ENCODE measurements at places on chromosomes 5 and 9.

GRCh38 chr5:93305984-93306383 is 275.0 kb downstream of the NR2F1-AS1 start:
- no peak for DNase-seq

- peak; percentile 78 for DNase-seq
Measured at GRCh38 chr9:114387680-114388356, at the start of gene AKNA. TSS of gene AKNA (minus strand) at chr9:114387982. CDS start at chr9:114381333, 6,649 bp downstream.

DNA sequence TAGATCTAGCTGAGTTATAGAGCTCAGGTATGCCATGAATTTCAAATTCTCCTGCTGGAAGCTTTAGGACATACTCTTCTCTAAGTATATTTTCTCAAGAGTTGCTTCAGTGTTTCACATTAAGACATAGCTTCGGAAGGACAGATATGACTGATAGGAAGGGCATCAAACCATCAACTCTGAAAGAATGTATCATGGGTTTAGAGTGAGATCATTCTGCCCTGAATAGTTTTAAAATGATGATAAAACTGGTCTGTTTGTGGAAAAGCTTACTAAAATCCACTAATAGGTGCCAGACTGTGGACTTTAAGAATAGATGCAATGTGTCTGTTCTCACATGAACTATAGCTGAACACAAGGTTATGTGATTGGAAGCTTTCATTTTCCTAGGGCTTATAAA is 8.4 kb downstream of the SPEF2 start:
- no peak for DNase-seq

- no peak for DNase-seq
Measured at GRCh38 chr5:79008362-79008761, 23.3 kb upstream of the ARSB start.

- DNase-seq = no peak
Measured at GRCh38 chr9:134426436-134426835, 100.2 kb downstream of the RXRA start.

DNA sequence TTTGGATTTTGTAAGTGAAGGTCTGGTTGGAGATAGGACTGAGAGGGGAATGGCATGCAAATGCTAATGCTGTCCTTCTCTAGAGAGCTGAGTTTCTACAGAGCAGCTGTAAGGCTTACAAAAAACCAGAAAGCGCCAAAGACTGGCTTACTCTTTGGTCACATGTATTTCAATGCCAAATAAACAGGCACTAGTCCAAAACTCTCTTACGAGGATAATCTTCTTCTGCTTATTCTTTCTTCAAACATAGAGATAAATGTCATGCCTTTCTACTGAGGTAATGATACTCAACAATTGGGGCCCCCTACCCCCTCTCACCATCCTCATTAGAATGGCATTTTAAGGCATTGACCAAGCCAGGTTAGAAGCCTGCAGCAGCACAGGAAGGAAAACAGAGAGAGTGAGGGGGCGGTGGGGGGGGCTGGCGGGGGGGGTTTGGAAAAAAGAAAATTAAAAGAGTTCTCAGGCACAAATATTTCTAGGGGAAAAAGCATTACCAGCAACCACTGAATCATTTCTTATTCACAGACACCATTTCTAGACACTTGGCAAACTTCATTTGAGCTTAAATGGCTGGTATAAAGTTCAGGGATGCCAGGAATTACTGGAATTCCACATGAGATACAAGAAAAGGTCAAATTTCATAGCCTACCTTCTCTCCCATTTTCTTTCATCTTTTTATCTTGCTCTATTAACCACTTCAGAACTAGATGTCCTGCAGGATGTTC is 34.0 kb downstream of the PUM3 start:
- DNase-seq = no peak

- no peak for DNase-seq
Measured at GRCh38 chr5:1919750-1920149, 37.0 kb upstream of the IRX4 start.

DNA sequence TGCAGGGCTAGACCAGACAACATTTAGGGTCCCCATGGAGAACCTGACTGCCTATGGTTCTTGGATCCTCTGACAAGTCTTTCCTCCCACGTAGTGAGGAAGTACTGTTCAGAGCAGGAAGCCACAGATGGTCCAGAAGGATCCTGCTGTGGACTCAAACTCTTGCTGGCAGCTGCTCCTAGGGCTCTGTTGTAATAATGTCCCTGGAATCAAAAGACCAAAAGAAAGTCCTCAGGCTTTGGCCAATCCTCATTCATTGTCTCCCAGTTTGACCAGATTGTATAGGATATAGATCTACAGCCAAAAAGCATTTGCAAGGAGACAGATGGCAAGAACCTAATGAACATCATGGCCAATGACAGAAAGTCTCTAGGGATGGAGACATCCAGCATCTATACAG is 53.9 kb downstream of the SEMA6A start:
- DNase-seq = no peak

DNA sequence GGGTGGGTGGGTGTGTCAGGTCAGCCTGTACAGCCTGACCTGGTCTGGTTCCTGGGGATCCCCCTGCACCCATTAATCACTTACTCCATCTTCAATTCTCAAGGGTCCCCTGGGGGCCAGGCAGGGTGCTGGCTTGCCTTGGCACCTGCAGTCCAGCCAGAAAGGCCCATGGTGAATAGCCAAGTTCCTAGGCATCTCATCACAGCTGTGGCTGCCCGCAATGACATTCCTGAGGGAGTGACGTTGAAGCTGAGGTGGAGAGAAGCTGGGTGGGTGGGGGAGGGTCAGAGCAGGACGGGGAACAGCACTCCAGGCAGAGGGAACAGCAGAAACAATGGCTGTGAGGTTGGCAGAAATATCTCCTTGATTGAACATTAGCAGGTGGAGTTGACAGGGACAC is 10.6 kb downstream of the HMCN2 start:
- DNase-seq = no peak

DNA sequence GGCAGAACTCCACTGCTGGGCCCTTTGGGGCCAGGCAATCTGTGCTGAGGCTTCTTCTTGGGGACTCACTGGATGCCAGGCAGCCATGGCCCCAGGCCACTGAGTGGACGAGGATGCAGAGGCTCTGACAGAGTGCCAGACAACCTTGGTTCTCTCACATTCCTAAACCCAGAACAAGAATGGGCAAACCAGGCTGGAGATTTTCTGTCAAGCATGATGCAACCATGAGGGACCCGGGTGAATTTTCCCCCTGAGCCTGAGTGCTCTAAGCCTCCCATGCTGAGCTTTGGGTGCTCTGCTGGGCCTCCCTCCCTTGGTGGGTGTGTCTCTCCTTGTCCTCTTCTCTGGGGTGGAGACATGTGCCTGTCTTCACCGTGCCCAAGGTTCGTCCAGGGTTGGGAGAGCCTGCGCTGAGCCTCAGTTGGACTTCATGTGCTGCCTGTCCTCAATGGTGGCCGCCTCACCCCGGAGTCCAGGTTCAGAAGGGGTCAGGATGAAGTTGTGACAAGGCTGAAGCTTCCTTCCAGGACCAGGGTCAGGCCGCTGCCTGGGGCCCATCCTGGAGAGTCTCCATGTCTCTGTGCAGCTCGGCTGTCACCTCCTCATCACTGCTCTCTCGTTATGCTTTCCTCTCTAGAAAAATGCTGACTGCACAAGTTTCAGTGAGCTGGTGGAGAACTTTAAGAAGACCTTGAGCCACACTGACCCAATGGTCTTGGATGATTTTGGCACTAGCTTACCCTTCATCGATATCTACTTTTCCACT is 24.1 kb downstream of the PITX1 start:
- no peak for DNase-seq

DNA sequence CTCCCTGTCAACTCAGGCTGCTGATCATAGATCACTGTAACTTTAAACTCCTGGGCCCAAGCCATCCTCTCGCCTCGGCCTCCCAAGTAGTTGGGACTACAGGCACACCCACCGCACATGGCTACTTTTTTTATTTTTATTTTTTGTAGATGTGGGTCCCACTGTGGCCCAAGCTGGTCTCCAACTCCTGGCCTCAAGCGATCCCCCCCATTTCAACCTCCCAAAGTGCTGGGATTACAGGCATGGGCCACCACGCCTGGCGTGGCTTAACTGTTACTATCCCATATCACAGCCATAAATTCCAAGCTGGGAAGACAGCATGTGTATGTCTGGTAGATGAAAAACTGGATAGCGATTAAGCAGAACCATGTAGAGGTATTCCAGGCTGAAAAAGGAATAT is 1.0 kb downstream of the HDAC3 start:
- no peak for DNase-seq

GRCh38 chr9:99601571-99602111 is 220.0 kb upstream of the NR4A3 start:
- no peak for DNase-seq

- DNase-seq = no peak
Measured at GRCh38 chr5:178086266-178086665, 27.1 kb upstream of the N4BP3 start.

GRCh38 chr9:127119320-127119709 is 3.1 kb downstream of the ANGPTL2 start:
- no peak for DNase-seq

DNA sequence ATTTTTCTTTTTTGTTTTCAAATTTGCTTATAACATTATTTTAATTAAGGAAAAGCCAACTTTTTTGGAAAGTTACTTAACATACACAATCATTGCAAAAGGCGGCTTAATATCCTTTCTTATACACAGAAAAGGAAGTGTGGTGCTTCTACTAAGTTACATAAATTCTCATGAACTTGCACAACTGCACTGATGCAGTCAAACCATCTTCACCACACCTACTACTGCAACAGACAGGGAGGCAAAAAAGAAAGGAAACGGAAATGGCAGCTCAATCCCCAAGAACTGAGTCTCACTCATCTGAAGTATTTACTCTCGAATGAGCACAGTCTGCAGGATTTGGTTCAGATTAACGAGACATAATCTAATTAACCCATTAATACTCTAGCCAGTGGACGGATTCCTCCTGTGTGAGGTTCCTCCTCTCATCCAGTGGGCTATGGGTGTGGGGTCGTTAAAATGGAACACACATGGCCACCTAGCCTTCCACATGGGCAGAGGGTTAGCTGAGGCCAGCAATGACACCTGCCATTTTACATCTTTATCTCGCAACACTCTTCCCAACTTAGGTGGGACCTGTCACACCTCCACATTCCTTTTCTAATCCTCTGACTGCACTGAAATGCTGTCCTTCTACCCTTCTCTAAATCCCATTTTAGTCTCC is 30.0 kb downstream of the GOLM1 start:
- no peak for DNase-seq

DNA sequence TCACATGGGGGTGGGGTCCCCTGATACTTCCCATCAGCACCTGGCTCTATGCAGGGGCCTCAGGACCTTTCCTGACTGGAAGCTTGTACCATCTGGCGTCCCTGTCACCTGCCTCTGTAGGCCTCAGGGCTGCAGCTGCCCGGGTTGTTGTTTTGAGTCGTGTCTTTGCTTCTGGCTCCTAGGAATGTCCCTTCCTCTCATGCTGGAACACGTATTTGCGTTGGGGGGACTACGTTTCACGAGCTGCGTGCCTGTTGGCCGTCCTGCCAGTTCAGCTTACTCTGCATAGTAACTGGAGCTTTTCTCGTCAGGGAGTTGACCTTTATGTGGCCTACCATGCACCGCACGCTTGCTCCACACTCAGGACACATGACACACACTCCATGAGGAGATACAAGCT is 54.9 kb upstream of the IRX4 start:
- no peak for DNase-seq

GRCh38 chr9:112537561-112537960 is 50.9 kb downstream of the KIAA1958 start:
- no peak for DNase-seq

- no peak for DNase-seq
Measured at GRCh38 chr9:113507256-113507655, 43.7 kb downstream of the RGS3 start.

GRCh38 chr9:91043056-91043810 is 241.6 kb downstream of the SYK start:
- no peak for DNase-seq

GRCh38 chr9:36064448-36065037 is 27.8 kb downstream of the RECK start:
- DNase-seq = no peak

- no peak for DNase-seq
Measured at GRCh38 chr9:121816449-121816817, 165.0 kb downstream of the DAB2IP start.

DNA sequence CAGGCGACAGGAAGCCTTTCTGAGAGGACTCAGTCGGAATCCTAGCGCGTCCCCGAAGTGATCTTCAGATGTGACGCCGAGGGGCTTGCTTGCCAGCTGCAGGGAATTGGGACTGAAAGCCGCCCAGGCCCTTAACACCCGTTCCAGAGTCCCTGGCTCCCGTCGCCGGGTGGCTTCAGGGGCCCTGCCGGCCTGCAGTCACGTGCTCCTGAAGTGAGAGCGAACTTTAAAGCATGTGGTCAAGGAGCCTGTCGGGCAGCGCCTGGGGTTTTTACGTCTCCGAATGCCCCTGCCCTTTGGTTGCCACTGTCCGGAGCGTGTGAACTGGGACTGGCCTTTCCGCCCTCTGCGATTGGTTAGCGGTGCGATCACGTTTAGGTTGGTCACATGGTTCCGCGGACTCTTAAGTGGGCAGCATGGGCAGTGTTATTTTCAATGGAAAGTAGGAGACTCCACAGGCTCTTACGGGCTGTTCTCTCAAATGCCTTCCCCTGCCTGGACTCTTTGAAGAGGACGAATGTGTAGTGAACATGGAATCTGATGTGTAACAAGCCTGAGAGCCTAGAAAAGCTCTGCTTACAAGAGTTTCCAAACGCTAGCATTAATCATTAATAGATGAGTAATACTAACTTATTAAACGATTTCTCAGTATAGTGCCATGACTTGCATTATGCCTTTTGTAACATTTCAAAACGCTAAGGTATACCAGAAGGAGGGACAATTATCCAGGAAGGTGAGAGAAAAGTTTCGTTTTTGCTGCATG is 1.9 kb downstream of the VLDLR start:
- no peak for DNase-seq

DNA sequence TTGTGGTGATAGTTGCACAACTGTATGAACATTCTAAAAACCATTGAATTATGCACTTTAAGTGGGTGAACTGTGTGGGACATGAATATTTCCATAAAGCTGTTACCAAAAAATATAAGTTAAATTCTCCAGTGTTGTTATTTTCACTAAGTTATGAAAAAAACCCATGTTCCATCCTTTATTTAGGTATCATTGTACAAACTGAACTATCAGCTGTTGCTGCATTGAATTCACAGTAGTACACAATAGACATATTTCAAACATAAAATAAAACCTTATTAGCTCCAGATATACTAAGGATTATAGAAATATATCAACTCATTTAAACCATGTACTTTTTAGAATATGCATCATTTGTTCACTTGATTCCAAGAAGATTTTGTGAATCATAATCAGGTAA is 192.1 kb downstream of the COMMD10 start:
- no peak for DNase-seq

GRCh38 chr9:32248189-32248712 is 136.2 kb upstream of the ACO1 start:
- no peak for DNase-seq

All from activated T-helper 1 cell treated with Interleukin-2 at 50 U/mL for 16 hours (primary cell).